Motor neuron (in vitro differentiated cells): ENCODE measurements at places on chromosomes 13 and 19. TPM values are rescaled to one million over a fixed set of nuclear protein-coding genes. Genes with fewer than 3 reads are reported as not detected.

The IL4I1 gene
- 0.26 and 0.28 TPM in 2 replicates for total RNA-seq

The ZNF584 gene
- 16.8 and 17.9 TPM in 2 replicates for total RNA-seq

The ZNF567 gene
- total RNA-seq = 9.7 and 10.2 TPM in 2 replicates

The SIGLEC8 gene
- not detected in 2 replicates for total RNA-seq

The FUT3 gene
- 0.46 and 0.64 TPM in 2 replicates for total RNA-seq

DNA sequence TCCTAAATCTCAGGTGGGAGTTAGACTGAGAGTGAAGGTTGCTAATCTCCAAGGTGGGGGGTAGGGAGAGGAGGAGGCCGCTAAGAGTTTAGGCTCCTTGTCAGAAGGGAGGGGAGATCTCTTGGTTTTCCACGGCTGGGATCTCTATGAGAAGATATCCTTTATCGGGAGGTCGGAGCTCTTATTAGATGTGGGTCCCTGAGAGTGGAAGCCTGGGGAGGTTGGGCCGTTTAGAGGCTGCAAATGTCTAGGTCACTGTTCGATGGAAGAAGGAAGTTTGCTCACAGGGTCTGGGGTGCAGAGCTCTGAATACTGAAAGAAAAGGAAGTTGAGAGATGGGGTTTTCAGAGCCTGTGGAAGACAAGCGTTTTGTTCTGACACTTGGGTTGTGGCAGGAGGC lies 3.8 kb downstream of the MYADM start:
- no peak for ATAC-seq

DNA sequence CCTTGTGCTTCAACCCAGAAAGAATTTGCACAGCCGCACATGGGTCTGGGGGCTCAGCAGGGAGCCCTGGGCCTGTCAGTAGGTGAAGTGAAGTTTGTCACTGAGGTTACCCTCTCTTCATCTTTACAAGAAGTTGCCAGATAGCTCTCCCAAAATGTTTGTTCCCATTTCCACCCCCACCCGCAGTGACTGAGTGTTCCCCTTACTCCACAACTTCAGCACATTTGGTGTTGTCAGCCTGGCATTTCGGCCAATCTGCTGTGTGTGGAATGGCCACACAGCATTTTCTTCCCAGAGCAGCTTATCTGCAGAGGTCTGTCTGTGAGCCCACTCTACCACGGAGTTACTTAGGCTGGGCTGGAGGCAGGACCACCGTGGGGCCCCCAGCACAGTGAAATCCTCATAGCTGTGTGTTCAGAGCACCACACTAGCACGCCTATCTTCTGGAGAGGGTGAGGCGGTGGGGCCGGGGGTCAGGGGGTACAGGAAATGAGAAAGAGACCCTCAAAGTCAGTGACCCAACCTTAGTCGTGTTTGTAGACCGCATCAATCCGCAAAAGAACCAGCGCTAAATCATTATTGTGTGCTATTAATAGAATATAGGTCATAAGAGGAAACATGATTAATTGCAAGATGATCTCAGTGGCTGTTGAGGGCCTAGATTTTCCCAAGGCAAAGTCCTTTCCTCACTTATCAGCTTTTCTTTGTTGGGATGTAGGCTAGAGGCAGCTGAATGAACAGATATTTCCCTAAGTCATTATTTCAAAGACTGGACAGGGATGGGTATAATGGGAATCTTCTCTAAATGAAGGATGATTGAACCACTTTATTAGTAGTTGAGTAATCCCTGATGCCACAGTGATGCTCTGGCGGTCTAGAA lies 116.0 kb downstream of the SIPA1L3 start:
- ATAC-seq = no peak

GRCh38 chr13:71590654-71591148 lies 276.3 kb downstream of the DACH1 start:
- ATAC-seq = no peak

DNA sequence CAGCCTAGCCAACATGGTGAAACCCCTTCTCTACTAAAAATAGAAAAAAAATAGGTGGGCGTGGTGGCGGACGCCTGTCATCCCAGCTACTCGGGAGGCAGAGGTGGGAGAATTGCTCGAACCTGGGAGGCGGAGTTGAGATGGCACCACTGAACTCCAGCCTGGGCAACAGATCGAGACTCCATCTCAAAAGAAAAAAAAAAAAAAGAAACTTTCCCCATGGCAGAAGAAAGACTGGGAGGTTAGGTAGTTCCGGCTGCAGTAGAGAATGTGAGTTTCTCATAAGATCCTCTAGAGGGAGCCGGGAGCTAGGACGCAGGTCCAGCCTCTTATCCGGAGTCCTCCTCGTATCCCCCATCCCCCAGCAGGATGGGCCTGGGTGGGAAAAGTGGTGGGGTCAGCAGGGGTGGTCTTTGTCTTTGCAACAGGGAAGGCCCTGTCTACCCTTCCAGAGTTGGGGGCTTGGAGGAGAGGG lies 13.2 kb upstream of the CREB3L3 start:
- ATAC-seq = peak; percentile 46

GRCh38 chr13:36998624-36999041 lies 507 bp downstream of the ALG5 start:
- ATAC-seq = peak; percentile 1

GRCh38 chr19:39692166-39692565 lies 12.1 kb upstream of the LGALS14 start:
- no peak for ATAC-seq

DNA sequence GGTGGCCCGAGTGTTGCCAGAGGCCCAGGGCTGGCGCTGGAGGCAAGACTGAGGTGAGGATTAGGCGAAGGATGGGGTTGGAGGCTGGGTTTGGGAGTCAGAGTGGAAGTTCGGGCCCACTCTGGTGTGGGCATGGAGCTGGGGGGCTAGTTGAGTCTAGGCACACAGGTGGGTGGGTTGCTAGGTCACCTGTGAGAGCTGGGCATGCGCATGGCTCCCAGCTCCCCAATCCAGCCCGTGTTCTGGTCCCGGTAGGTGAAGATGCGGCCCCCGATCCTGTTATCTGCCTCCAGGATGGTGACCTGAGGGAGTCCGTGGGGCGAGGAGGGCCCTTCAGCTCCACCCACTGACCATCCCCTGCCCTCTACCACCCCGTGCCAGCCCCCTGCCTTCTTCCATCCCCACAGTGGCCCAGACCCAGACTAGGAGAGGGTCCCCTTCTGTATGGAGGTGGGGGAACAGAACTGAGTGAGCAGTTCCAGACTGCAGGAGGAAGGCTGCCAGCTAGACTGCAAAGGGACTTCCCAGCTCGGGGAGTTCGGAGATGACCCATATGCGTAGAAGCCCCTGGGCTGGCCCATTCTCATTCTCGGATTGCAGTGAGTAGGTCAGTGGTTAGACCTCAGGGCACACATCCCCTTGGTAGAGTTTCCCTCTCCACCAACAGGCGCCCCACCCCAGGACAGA lies 1.7 kb downstream of the IL4I1 start:
- ATAC-seq = no peak

GRCh38 chr19:30469774-30470173 lies 97.6 kb downstream of the ZNF536 start:
- no peak for ATAC-seq

DNA sequence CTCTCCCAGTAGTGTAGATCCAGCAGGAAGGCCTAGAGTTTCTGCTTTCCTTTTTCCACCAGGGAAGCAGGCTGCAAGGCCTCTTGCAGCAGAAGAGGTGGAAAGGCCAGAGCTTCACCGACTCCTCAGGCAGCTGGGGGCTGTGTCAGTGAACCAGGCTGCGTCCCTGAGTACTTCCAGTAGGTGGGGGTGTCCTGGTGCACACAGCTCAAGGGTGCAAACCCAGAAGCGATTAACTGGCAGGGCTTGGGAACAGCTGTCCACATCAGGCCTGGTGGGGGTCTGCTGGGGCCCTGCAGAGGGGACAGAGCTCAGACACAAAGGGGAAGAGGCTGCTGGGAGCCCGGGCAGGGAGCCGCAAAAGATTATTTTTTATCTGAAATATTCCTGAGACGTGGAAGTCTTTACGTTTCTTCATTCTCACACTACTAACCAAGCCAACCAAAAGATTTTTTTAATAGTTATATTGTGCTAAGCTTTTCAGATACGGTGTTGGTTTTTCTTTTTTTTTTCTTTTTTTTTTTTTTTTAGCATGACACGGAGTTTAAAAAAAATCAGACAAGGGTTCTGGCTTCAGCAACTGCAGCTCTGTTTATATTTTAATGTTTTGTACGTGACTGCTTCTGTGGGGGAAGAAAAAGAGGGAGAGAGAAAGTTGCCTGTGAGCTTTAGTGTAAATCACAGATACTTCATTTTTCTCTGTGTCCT lies 11.0 kb downstream of the TSHZ3 start:
- ATAC-seq = no peak

GRCh38 chr19:21693399-21693798 lies 74.0 kb downstream of the ZNF100 start:
- no peak for ATAC-seq

- ATAC-seq = no peak
These were observed 42.0 kb downstream of the CAPN12 start for GRCh38 chr19:38702278-38702677.

GRCh38 chr13:20391597-20392452 lies 133.8 kb downstream of the CRYL1 start:
- no peak for ATAC-seq

GRCh38 chr19:34209726-34210125 lies 37.4 kb downstream of the LSM14A start:
- ATAC-seq = no peak

- no peak for ATAC-seq
These were observed 24.3 kb upstream of the CEACAM21 start for GRCh38 chr19:41551711-41552110.
